NCI-H1105 (cell line): ENCODE measurements at places on chromosomes 5 and 9.

DNA sequence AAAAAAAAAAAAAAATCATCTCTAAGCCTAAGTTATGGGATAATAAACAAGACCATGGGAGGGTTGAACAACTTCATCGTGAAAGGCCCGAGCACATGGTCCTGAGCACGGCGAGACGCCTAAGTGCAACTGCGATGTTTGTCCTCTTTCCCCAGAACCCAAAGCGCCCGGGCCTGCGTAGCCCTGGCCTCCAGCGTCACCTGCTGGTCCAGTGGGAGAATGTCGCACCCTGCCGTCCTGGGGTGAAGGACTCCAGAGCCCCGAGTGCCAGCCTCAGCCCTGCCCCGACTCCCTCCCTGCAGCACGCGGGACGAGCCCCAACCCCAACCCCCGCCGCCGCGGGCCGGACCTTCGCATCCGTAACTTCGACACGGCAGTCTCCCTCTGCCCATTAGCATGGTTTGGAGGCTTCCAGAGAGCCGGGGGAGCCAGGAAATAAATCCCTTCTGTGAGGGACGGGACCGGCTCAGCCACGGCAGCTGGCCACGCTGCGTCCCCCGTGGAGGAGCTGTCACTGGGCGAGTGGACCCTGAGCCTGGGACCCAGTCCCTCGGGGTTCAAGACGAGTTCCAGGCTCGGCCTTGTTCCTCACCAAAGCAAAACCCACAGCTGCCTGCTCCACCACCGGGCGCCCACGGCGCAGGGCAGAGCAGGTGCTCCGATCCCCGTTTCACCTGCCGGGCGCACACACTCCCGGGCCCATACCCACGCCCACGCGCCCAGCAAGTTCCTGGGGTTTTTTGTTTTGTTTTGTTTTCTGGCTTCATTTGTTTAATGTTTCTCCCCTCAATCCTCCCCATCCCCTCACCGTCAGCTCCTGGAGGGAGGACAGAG is 132.5 kb upstream of the HAND1 start:
- peak; percentile 25 for DNase-seq

GRCh38 chr5:147904110-147904509 is 2.2 kb downstream of the C5orf46 start:
- DNase-seq: no peak

GRCh38 chr9:134522976-134523375 is 118.6 kb upstream of the COL5A1 start:
- no peak for DNase-seq

DNA sequence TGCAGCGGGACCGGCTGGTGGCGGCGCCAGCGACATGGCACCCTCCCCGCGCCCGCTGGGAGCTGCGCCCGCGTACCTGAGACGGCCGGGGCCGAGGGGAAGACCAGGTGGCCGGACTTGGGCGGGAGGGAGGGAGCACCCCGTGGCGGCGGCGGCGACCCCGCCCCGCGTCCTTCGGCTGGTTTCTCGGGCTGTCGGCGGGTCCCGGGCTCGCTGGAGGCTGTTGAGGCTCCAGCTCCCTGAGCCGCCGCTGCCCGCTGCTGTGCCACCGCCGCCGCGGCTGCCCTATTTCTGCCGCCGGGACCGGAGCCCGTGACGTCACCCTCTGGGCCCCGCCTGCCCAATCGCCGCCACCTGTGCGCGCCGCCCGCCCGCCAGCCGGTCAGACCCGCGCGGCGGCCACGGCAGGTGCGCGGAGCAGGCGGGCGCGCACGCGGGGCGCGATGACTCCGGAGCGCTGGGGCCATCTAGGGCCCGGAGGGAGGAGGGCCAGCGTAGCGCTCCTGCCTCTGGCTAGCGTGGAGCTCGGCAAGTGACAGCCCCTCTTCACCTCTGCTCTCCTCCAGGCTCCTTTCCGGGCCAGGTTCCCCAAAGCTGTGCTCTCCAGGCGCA is at the start of gene FSTL4:
Gene FSTL4, minus strand, starts transcription at position 293 of the 612 bp plus-strand sequence.
- DNase-seq: peak; percentile 62

DNA sequence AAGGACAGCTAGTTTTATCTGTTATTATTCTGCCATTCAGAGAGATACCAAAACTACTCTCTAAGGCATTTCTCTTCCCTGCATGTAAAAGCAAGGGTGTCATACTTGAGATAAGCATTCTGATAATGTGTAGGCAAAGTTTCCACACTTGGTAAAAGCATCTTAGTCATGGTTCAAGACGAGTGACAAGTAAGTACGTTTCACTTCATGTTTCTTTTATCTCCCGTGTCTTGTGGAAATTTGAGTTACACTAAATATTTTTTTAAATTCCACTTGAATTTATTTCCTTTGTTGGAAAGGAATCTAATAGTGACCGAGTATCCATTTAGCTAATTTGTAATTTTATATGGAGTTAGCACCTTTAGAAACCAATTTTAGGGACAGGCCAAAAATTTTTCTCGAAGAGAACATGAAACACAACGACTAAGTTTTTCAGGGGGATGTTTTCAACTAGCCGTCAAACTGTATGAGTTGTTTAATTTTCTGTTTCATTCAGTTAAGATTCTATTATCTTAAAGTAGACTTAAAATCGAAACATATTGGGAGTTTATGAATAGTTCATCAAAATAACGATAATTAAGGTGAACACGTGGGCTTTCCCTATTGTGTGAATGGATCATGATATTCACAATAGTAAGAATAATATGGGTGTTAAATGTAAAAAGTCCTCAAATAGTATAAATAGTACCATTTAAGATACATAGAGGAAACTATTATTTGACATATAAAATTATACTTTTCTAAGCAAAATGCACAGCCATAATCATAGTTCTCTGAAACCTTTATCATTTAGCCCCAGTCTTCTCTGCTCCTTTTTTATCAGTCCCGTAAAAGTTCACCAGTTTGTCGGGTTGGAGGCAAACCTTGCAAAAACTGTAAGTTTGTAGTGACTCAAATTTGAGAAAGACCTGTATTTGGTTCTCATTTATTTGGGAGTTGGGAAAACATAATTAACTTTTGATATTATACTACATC is 1.6 kb downstream of the RFESD start:
- no peak for DNase-seq

DNA sequence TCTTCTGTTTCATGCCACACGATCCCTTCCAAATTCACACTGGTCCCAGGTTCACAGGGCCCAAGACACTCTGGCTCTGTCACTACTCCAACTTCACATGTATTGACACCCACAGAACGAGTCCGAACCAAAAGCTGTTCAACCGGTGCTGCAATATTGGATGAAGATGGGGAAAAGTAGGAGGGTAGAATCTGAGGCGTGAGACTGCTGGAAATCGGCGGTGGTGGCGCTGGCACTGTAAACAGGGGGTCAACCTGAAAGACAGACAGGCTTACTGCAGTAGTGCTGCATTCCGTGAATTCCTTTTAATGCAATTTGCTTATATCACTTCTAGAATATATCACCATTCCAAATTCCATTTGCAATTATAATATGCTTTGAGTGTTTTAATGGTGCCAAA is 45.4 kb downstream of the ZNF608 start:
- no peak for DNase-seq

- no peak for DNase-seq
Measured at GRCh38 chr5:122629121-122629677, 145.7 kb upstream of the SNX2 start.

DNA sequence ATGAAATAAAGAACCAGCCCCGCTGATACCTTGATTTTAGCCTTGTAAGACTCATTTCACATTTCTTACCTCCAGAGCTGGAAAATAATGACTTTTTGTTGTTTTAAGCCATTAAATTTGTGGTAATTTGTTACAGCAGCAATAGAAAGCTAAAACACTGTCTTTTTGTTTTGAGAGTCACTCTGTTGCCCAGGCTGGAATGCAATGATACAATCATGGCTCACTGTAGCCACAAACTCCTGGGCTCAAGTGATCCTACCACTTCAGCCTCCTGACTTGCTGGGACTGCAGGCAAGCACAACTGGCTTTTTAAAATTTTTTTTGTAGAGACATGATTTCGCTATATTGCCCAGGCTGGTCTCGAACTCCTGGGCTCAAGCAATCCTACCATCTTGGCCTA is 34.7 kb upstream of the MYO10 start:
- DNase-seq: no peak

DNA sequence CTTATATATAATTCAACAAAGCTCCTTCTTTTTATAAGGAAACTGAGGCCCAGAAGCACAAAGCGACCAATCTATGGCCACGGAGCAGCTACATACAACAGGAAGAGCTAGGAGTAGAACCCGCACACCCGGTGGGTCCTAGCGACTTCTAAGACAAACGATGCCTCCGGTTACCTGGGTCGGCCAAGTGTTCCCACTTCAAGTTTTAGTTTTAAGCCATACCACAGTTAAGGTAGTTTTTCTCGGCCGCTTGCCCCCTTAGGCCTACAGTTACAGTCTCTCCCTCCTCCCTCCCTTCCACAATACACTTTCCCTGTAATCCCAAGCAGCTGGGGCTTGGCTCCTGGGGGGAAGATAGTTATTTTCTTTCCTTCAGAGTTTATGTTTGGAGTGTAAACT is 533 bp downstream of the SREK1IP1 start:
- no peak for DNase-seq

DNA sequence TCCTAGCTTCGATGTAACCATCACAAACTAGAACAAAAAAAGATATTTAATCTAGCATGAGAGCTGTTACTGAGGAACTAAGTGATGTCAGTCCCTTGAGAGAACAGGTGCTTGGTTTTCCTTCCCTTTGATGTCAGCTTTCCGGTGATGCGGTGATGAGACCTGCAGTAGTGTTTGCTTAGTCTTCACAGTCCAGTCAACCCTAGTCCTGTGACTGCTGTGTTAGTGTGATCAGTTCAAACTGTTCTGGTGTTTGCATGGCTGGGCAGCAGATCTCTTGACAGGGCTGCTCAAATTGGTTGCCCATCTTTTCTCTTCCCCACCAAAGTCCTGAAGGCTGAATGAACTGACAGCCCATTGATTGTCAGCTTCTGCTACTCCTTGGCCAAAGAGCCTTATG is 608.6 kb upstream of the DAB2 start:
- no peak for DNase-seq

GRCh38 chr9:129501771-129502319 is 119.1 kb downstream of the C9orf50 start:
- DNase-seq: no peak

DNA sequence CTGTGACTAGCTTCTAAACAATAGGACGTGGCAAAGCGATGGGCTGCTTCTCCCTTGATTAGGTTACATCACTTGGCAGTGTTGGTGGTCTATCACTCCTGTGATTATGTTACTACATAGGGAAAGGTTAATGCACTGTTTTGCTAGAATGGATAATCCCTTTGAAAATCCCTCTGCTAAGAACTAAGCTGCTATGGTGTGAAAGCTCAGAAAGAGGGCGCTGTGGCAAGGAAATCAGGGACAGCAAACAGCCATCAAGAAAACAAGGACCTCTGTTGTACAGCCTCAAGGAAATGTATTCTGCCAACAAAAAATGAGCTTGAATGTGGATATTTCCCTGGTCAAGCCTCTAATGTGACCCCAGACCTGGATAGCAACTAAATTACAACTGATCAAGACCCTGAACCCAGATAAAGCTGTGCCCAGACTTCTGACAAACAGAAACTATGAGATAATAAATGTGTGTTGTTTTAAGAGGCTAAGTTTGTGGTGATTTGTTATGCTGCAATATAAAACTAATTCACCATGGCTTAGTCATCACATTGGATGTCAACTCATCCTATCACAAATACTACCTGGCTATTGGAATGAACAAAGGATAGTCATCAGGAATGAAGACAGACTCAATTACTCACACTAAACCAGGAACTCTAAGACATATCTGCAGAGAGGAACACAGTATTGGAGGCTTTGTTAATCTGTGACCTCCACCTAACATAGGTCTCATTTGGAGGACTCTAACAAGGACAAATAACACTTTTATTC is 1215.9 kb downstream of the EFNA5 start:
- DNase-seq: no peak

DNA sequence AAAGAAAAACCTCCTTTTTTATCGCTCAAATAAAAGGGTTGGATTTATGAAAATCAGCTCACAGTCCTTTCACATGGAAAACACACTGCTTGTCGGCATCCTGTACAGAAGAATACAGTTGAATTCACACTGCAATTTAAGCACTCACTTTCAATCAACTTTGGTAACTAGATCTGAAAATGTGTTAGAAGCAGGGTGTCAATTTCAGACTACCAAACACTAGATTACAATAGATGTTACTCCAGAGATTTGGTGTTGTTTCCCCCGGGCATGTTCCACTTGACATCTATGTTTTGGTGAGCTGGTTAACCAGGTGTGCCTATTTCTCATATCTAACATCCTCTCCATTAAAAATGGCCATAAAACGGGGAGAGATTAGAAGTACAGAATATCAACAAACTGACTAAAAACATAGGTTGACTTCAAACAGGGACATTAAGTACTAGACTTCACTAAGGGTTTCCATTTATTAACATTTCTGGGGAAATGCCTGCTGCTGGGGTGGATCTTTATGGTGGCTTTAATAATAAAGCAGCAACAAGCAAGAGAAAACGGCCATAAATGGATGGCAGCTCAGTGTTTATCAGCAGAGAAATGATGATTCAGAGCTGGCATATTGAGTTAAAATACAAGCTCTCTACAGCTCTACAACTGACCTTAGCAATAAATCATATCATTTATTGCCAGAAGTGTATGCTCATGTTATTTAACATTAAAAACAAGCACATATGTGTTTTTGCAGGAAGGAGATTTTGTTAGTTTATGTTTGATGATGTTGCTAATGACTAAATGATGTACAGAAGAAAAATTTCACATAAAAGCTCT is 158.8 kb downstream of the SLF1 start:
- no peak for DNase-seq

GRCh38 chr9:2087500-2088313 is 72.6 kb downstream of the SMARCA2 start:
- no peak for DNase-seq

DNA sequence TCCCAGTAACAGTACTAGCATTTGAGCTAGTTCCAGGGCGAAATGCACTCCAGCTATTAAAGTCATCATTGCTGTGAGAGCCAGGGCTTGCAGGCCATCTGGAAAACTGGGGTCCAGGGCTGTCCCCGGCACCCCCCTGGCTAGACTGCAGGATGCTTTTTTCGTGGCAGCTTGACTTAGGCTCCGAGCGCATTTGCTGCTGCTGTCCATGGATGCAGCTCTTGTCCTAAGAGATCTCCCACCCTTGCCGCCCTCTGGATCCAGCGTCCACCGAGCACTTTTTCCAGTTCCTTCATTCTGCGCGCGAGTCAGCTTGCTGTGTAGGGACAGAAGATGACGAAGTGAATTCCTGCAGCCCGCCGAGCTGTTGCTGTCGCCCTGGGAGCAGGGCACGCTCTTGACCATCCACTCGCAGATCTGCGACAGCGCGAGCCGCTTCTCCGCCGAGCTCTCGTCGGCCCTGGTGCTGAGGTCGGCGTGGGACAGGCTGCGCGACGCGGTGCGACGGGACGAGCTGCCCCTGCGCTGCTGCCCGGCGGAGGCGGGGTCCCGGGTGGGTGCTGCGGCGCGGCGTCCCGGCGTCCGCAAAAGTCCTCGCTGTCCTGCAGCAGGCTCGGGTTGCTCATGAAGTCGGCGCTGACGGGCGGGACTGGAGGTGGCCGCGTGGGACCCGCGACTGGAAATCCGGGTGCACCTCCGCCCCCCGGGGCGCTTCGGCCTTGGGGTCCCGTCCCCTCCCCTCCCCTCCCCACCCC is 30.7 kb downstream of the OR2V1 start:
- DNase-seq: no peak
